SHP77 treated with DMSO at 0.1 percent for 48 hours (cell line): ENCODE measurements at places on chromosomes 1 and 21.
A peak's percentile ranks its signal among the peaks of the same experiment; 100 is the strongest.

DNA sequence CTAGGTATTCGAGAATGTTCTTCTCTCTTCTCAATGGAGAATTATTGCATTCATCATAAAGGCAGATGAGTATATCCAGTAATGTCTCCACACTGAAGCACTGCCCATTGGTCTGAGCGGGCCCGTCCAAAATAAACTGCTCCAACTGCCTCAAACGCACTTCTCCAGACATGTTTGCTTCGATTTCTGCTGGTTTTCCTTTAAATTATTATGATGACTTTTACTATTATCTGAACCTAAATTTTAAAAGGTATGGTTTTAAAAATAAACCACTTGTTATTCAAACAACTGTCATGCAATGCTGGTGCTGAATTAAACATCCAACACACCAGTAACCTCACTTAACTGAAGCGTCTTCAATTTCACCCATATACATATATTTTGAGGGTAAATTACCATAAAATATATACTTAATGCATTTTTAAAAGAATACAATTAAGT, 1.3 kb downstream of the CDC42BPA start:
- DNase-seq: peak; percentile 45

GRCh38 chr21:44657635-44658540, at the start of gene KRTAP12-3:
TSS of gene KRTAP12-3 (plus strand) at chr21:44657932. CDS start at chr21:44657980, 48 bp downstream.
- DNase-seq: no peak

DNA sequence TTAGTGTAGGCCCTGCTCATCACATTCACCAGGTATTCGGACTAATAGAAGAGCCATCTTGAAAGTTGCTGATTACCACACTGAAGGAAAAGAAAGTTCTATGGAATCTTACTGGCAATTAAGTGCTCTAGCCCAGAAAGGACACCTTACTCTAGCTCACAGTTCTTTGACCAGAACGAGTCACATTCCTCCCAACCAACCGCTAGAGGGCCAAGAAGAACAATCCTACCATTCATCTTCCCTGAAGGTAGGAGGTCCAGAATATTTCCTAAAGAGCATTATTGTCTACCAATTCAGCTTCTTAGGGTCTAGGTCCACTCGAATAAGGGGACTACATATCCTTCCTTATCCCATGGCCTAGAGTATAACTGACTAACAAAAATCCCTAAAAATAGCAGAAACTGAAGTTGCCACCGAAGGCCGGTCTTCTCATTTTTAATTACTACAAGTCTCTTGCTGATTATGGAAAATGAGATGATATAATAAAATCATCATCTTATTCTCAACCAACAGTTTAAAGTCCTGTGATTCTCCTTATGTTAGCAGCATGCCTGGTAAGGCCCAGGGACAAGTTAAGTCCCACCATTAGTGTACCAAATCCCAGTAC, 2.7 kb upstream of the FMO1 start:
- DNase-seq: no peak

GRCh38 chr1:167795810-167796740, 74.3 kb downstream of the MPZL1 start:
- DNase-seq: no peak

DNA sequence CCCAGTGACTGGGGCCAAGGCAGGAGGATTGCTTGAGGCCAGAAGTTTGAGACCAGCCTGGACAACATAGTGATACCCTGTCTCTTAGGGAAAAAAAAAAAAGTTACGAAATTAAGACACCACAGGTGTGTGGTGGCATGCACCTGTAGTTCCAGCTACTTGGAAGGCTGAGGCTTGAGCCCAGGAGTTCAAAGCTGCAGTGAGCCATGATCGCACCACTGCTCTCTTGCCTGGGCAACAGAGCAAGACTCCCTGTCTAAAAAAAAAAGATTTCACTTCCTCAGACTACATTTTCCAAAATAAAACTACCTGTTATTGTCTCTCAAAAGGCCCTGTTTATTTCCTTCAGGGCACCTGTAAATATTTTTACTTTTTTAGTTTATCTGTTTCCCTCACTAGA, 4.7 kb upstream of the STK40 start:
- no peak for DNase-seq

DNA sequence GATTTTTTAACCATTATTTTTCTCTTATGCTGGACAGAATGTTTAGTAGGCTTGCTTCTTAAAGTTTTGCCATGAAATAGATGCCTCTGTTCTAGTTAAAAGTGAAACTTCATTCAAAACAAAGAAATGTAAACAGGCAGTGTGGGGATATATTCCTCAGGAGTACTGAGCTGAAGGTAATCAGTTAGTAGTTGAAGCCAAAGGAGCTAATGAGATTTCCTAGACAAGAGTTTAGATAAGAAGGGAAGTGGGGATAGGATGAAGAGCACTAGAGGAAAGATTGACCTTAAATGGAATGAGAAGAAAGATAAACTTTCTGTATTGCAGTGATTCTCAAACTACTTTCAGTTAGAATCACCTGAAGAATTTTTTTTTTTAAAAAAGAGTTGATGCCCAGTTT, 23.9 kb downstream of the PRRC2C start:
- DNase-seq: no peak
